NCI-H774 (cell line): ENCODE measurements at places on chromosomes 2 and 18.

DNA sequence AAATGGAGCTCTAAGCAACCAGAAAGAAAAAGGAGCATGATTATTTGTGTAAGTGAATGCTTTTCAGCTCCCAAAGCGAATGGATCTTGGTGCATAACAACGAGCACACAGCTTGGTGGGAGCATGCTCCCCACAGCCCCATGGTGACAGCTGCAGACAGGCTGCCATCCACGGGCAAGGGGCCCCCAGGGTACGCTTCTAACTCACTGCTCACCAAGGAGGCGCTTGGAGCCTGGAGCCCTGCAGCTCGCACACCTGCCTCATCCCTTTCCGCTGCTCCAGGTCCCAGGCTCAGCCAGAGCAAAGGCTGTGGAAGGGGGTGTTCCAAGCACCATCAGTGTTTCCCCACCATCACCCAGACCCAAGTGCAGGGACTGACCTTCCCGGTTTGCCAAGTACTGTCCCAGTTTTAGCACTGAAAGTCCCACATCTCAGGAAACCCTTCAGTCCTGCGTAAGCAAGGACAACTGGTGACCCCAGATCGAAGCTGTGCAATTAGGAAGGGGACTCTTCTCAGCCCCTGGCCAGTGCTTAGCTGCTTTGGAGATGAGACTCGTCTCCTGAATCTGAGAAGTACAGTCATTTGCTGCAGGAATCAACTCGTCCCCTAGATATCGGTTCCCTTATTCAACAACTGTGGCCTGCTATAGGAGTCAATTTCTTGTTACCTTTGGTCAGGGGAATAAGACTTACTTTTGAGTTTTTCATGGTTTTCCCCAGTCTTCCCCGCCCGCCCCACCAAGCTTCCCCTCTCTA lies 50.0 kb upstream of the ATG16L1 start:
- no peak for DNase-seq

DNA sequence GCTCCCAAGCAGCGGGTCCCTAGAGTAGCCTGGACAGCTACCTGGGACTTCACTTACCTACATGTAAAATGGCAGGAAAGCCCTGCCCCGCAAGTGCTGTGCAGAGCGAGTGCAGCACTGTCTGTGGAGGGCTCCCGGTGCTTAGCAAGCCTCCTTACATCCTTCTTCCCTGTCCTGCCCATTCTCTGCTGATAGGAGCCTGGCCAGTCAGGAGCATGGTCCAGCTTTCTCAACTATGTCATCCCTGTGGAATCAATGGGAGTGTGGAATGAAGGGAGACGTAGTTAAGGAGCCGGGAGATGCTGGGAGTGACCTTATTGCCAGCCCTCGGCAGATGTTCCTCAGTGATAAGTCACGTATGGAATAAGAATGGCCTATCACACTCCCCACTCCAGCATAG lies 661.9 kb upstream of the ID2 start:
- DNase-seq, result no peak

DNA sequence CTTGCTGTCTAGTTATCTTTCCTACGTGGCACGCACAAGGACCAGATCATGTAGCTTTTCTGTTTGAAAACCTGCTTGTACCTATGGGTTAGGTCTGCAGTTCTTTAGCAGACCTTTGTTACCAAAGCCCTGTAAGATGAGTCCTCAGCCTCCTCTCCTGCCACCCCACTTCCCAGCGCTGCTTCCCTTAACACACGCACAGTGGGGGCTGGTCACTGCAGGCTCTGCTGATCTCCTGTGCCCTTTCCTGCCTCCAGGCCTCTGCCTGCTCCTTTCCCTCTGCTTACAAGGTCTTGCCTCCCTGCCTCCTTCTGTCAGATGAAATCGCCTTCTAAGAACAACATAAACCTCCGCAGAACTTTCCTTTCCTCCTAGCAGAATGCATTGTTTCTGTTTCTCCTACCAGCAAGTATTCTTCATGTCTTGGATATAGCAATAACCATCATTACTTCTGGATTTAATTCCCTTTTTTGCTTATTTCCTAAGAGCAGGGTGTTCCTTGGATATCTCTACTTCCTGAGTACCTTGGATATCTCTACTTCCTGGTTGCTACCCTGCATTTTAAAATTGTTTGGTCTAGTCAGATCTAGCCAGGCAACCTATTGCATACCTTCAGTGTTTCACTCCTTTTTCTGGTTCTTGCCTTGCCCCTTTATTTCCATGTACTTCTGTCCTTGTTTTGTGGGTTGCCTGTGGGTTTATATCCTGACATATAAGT lies 159.6 kb upstream of the ALPP start:
- DNase-seq, result no peak

GRCh38 chr2:83572400-83572799 lies 886.7 kb downstream of the SUCLG1 start:
- no peak for DNase-seq

GRCh38 chr2:127121776-127122176 lies 14.8 kb upstream of the BIN1 start:
- DNase-seq, result no peak

GRCh38 chr2:124248386-124248785 lies 223.3 kb downstream of the CNTNAP5 start:
- no peak for DNase-seq

DNA sequence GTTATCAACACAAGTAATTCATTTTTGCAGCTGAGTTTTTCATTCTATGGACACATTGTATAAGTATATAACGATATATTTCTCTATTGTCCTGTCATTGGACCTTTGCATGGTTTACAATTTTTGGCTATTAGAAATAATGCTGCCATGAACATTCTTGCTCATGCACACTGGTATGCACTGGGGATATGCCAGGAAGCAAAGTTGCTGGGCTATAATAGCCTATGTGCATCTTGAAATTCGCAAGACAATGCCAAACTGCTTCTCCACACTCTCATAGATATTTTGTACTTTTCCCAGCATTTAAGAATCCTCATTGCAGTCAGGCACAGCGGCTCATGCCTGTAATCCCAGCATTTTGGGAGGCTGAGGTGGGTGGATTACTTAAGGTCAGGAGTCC lies 852.6 kb upstream of the ID2 start:
- DNase-seq, result no peak

- DNase-seq, result no peak
Measured at GRCh38 chr2:224983712-224984554, 58.3 kb downstream of the DOCK10 start.

- no peak for DNase-seq
Measured at GRCh38 chr2:217626926-217627325, 375.9 kb downstream of the TNS1 start.
